Ammon's horn (tissue), 1 donor: ENCODE measurements at places on chromosomes 2 and 18.

- DNase-seq: no peak
Measured at GRCh38 chr2:76713312-76713711, 808.9 kb downstream of the LRRTM4 start.

GRCh38 chr18:58716060-58716756 lies 44.9 kb downstream of the MALT1 start:
- DNase-seq: no peak

DNA sequence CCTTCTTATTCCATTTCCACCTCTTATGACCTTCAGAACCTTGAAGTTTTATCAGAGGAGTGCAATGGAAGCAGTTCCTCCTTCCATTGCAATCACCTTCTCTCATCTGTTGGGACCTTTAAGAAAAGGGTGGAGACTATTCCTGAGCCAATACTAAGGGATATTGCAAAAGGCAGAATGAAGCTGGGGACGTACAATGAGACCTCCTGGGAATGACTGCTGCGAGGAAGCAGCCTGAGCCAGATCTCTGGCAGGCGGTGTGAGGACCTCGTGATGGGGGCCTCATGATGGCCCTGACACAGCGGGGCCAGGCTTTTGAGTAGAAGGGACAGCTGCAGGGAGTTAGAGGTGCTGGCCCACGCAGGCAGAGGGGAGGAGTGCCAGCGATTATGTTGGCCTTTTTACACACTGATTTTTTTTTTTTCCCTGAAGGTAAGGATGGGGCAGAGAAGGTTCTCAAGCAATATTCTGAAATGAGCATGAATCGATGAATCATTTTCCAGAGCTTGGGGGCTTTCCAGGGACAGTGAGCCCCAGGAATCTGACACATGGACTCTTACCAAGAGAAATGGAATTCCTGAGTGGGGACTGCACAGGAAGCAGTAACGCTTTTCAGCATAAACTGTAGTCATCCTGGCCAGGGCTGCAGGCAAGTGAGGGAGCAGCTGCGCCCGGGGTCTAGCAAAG lies 40.0 kb upstream of the LAPTM4A start:
- DNase-seq: no peak

DNA sequence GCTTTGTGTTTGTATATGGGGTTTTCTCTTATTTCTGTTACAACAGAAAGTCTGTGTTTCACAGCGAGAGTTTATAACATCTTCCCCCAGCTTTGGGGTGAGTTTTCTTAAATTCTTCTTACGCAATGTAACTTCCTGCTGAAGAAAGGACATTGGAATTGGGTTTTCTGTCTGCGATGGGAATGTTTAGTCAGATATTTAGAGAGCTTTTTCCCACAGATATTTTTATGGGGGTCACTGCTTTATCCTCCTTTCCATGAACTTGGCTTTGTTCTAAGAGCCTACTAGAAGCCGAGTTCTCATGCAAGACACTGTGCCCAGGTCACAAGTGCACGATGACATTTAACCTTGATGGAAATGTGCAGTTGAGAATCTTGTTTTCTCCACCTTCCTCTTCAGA lies 22.1 kb downstream of the B3GNT2 start:
- no peak for DNase-seq

GRCh38 chr2:46383113-46383395 lies 85.8 kb downstream of the EPAS1 start:
- DNase-seq: no peak

- DNase-seq: peak; percentile 51
Measured at GRCh38 chr18:3037423-3037915, 24.5 kb upstream of the LPIN2 start.

DNA sequence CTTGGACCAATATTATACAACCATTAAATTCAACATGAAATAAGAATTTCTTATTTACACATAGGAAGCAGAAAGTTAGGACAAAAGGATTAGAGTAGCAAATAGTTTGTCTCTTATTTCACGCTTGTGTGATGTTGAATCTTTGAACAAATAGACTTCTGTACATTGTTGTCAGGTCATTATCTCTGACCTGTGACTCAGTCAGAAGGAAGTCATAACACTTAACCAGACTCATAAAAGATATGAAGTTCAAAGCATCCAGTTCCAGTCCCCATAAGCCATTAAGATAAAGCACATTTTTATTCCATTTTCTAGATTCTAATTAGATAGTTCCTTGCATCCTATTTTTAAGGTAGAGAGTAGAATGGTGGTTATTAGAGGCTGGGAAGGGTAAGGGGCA lies 130.8 kb downstream of the UPP2 start:
- DNase-seq: no peak

DNA sequence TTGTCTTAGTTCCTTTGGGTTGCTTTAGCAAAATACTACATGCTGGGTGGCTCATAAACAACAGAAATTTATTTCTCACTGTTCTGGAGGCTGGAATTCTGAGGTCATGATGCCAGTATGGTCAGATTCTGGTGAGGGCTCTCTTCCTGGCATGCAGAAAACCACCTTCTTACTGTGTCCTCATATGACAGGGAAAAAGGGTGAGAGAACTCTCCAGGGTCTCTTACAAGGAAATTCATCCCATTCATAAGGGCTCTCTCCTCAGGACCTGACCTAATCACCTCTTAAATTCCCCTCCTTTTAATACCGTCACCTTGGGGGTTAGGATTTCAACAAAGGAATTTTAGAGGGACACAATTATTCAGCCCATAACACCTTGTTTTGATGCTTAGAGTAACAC lies 243.1 kb upstream of the TNP1 start:
- no peak for DNase-seq

DNA sequence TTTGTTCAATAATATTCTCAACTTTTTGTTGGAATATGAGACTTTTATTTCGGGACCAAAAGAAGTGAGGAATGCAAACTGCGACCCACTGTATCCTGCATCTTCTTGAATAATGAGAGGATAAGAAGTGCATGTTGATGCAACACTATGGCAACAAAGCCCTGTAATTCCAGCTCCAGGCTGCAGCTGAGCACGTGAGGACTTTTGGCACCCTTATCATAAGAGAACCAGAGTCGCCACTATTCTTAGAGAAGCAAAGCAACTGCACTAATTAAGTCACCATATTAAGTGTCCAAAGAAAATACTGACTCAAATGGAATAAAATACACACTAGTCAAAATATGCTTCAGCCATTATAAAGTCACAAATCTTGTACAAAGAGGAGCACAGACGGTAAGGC lies 65.8 kb downstream of the FAM210A start:
- peak; percentile 27 for DNase-seq

GRCh38 chr2:58757971-58758370 lies 516.8 kb upstream of the FANCL start:
- no peak for DNase-seq

DNA sequence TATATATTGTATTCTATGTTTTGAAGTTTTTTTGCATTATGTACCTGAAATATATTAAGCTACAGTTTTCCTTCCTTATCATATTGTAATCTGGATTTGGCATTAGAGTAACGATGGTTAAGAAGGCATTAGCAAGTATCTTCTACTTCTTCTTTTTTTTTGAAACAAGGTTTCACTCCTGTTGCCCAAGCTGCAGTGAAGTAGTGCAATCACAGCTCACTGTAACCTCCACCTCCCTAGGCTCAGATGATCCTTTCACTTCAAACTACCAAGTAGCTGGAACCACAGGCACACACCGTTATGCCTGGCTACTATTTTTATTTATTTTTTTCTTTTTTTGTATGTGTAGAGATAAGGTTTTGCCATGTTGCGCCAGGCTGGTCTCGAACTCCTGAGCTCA lies 201.1 kb downstream of the ZNF804A start:
- no peak for DNase-seq

- DNase-seq: no peak
Measured at GRCh38 chr18:68713796-68714195, 1.1 kb downstream of the TMX3 start.

DNA sequence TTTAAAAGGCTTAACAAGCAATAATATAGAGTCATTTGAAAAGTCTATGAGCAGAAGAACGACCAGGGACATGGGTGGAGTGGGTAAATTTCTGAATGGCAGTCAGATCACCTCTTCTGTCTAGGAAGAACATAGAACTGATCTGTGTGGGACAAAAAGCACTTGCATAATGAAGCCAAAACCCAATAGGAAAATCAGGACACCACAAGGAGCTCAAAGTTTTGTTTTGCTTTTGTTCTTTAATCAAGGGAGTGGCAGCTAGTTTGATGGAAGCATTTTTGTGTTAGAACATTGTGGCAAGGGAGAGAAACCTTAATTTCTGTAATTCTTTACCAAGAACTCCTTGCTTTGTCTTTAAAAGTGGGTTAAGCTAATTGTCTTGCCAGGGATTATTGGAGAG lies 240.2 kb upstream of the TANK start:
- no peak for DNase-seq

- no peak for DNase-seq
Measured at GRCh38 chr2:46420945-46421344, 58.4 kb upstream of the TMEM247 start.

DNA sequence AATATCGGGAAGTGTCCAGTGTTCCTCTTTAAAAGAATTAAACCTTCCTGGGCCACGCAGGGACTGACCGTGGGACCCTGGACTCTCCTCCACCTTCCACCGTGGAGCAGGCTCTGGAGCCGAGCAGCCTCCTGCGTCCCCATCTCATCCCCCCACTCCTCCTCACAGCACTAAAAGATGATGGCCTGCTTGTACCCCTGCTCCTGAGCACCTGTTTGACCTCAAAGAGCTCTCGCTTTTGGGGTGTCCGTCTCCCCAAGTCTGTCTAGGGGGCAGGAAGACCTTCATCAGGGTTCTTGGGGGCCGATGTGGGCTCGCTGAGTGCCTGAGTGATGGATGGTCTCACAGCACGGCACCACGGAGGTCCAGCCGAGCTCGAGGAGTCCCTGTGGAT lies 1.2 kb upstream of the SDC1 start:
- DNase-seq: no peak

DNA sequence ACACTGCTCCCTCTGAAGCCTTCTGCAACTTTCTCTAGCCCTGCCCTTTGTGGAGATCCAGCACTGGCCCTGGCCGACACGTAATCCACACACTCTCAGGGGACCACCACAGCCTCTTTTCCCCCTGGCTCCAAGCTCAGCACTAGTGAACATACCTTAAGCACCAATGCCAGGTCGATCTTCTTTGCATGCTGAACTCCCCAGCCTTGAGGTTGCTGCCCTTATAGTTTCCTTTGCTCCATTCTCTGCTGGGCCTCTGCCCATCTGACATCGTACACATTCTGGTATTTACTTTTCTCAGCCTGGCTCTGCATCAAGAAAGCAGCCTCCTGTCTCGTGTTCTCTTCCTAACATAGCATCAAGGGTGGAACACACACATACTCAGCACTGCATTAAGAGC lies 361.5 kb downstream of the LPIN1 start:
- DNase-seq: no peak

DNA sequence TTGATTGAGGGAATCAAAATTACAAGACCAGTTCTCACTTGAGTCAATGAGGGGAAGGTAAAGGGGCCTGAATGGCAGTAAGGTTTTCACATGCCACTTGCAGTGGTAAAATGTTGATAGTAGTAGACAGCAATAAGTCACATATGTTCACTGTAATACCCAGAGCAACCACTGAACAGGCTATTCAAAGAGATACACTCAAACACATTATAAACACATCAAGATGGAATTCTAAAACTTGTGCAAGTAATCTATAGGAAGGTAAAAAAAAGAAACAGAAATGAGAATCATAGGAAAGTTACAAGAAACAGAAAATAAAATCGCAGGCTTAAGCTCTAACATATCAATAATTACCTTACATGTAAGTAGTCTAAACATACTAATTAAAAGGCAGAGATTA lies 86.6 kb upstream of the AFF3 start:
- DNase-seq: no peak

GRCh38 chr2:129203331-129203730 lies 776.1 kb upstream of the RAB6C start:
- peak; percentile 50 for DNase-seq

- DNase-seq: no peak
Measured at GRCh38 chr2:193818801-193819499, 1624.2 kb upstream of the TMEFF2 start.

DNA sequence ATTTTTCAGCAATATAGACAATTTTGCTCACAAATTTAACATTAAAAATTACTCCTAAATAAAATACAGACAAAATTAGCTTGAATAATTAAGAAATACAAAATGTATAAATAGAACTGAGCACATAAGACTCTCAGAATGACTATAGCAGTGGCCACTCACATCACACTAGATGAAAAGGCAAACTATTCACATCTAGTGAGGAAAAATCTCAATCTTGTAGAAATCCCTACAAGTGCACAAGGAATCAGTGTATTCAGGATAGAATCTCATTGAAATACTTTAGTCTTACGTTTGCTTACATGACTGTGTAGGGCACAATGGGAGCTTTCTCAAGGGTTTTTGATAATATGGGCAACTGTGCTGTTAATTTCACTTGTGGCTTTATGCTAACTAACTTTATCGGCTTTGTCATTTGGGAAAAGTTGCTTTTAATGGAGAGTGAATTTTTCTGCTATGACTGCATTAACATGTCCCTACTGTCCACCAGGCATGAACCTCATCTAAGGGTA lies 678.9 kb upstream of the LRRTM4 start:
- no peak for DNase-seq

DNA sequence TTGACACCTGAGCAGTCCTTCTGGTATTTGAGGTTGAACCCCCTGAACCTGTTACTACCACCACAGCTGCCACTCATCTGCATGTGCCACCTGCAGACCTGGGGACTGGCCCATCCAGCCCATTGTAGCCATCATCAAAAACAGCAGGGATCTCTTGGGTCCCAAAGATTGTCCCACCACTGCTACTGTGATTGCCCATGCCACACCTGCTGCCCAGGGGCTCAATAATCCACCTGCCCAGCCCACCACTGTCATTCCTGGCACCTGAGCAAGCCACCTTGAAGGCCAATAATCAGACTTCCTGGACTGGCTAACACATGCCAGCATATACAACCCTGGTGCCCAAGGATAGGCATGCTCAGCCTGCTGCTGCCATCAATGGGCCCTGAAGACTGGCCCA lies 327.6 kb downstream of the CYRIA start:
- DNase-seq: no peak

DNA sequence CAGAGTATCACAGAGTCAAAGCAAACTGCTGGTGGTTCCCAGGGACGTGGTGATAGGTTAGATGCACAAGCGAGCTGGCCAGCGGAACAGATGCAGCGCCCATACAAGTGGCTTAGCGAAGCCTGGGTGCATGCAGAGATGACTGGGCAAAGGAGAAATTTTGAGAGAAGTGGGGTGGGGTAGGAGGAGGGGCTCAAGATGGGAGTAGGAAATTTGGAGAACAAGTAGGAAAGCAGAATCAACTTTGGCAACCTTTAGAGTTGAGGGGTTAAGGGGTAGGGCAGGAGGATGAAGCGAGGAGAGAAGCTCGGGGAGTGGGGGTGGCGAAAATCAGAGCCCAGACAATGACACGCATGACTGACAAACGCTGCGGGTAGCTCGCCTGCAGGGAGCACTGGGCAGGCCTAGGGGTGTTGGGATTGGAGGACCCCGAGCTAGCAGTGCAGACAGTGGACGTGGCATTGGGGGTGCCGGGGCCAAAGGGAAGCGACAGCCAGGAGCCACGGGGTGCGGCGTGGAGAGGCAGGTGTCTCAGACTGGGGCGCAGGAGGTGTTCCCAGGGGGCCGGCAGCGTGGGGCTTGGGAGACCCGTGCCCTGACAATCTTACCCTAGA lies 431 bp downstream of the FAM98A start:
- DNase-seq: peak; percentile 53

- no peak for DNase-seq
Measured at GRCh38 chr2:150605664-150606063, 118.2 kb upstream of the RND3 start.

GRCh38 chr2:43086451-43087221 lies 139.8 kb downstream of the ZFP36L2 start:
- peak; percentile 58 for DNase-seq

GRCh38 chr18:55250768-55251173 lies 291.5 kb upstream of the CCDC68 start:
- DNase-seq: no peak

- DNase-seq: no peak
Measured at GRCh38 chr2:215354771-215355695, 43.2 kb downstream of the ATIC start.
